ENCODE measurements at places on chromosomes 11 and 22.

GRCh38 chr11:29265381-29265780, 751.4 kb downstream of the KCNA4 start:
- DNase-seq: no peak

DNA sequence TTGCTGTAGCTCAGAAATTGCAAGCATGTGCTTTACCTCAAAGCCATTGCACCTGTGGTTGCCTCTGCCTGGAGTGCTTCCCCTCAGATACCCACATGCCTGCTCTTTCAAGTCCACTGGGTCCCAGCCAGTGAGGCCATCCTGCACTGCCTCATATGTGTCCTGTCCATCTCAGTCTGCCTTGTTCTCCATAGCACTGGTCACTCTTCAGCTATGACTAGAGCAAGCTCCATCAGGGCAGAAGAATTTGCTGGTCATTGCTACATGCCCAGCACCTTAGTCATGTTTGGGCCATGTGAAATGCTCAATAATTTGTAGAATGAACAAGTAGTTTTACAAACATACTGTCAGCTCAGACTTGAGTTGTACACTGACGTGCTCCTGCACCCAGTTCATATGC, 64.4 kb upstream of the HORMAD2 start:
- DNase-seq: no peak

DNA sequence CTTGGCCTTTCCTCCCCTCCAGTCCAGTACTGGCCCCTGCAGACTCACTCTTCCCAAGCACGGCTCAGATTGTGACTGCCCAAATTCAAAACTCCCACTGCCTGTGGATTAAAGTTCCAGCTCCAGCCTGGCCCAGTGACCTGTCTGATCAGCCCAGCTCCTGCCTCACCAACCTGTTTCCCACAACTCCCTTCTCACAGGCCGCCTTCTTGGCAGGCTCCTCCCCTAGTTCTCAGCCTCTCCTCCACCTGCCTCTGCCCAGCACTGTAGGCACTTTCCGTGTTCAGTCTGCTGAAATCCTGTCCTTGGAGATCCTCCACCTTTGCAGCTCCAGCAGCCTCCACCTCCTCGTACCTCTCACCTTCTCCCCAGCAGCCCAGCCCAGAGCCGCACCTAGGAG, 68.6 kb downstream of the MICAL2 start:
- no peak for DNase-seq

- no peak for DNase-seq
These were observed 860 bp downstream of the TMEM184B start for GRCh38 chr22:38271927-38272372.

GRCh38 chr11:100908746-100909145, 220.9 kb downstream of the PGR start:
- no peak for DNase-seq

DNA sequence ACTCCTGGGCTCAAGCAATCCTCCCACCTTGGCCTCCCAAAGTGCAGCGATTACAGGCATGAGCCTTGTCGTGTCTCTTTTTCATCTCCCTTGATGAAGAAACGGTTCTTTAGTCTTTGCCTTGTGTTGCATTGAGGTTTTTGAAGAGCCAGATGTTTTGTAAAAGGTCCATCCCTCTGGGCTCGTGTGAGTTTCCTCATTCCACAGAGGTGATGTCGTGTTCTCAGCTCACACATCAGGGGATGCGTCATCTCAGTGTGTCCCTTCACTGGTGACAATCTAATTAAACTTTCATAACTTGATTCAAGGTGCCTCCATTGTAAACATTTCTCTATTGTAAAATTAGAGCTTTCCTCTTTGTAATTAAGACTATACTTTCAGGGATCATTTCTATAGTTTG, 29.7 kb upstream of the TEF start:
- DNase-seq: no peak
